Activated T-helper 2 cell treated with anti-CD3 and anti-CD28 coated beads, Interferon-gamma antibody, Interleukin-2, Interleukin-4, amounts not matched to agents 10 μg/mL and 5 μg/mL and 100 μg/mL, durations not matched to agents 14 hours and 24 hours and 36 hours (primary cell): ENCODE measurements at places on chromosomes 1 and 21.

DNA sequence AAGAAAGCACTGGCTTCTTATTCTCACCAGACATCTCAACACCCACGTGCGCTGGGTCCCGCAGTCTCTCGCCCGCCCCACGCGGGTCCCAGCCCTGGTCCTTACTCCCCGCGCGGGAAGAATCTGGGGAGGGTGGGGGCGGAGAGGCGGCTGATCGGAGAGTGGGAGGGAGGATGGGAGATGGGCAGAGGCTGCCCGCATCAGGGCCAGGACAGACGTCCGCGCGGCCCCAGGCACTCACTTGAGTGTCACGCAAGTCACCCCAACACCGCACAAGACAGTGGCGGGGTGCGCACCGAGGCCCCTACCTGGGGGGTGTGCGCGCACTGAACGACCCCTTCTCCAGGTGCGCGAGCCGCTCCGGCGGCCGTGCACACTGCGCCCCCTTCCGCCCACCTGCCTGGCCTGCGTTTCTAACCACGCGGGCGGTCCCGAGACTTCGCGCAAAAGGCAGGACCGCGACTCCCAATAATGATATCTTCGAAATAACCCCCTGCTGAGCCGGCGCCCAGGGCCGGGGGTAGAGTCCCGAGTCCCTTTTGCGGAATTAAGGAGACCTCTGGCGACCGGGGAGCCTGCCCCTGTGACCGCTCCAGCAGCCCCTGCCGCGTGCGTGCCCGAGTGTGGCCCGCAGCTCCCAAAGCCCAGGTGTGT lies 6.0 kb upstream of the SIM2 start:
- peaks cover 4% of the 10 kb centered on the region for H3K4me1 ChIP-seq
- no peaks in the 10 kb centered on the region for H3K36me3 ChIP-seq
- H3K27ac ChIP-seq, result no peak overlapping the region
- DNase-seq, result no peak
- no peak overlapping the region for H3K4me3 ChIP-seq

DNA sequence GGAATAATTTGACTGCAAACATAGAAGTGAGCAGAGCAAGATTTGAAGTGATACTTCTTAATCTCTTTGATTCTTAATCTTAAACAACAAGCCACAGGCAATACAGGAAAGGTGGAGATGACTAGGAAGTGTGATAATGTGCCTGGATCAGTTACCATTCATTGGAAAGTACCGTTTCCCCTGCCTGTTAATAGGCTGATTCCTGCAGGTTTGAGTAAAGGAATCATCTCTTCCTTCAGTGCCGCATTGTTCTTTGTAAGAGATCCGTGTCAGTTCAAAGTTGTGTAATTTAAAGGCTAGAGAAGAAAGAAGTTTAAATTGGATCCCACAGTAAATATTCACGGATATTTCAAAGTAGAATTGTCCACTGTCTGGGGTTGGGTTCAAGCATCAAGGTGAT lies 43.5 kb upstream of the BCL10 start:
- peaks cover 63% of the 10 kb centered on the region for H3K27me3 ChIP-seq
- H3K36me3 ChIP-seq, result no peaks in the 10 kb centered on the region
- H3K4me1 ChIP-seq, result peaks cover 18% of the 10 kb centered on the region
- no peak overlapping the region for H3K4me3 ChIP-seq

GRCh38 chr21:41913230-41913629 lies 34.1 kb upstream of the PRDM15 start:
- H3K36me3 ChIP-seq, result peaks cover 32% of the 10 kb centered on the region
- no peak for DNase-seq
- H3K4me1 ChIP-seq, result no peaks in the 10 kb centered on the region
- no peak overlapping the region for H3K27ac ChIP-seq
- no peak overlapping the region for H3K4me3 ChIP-seq

DNA sequence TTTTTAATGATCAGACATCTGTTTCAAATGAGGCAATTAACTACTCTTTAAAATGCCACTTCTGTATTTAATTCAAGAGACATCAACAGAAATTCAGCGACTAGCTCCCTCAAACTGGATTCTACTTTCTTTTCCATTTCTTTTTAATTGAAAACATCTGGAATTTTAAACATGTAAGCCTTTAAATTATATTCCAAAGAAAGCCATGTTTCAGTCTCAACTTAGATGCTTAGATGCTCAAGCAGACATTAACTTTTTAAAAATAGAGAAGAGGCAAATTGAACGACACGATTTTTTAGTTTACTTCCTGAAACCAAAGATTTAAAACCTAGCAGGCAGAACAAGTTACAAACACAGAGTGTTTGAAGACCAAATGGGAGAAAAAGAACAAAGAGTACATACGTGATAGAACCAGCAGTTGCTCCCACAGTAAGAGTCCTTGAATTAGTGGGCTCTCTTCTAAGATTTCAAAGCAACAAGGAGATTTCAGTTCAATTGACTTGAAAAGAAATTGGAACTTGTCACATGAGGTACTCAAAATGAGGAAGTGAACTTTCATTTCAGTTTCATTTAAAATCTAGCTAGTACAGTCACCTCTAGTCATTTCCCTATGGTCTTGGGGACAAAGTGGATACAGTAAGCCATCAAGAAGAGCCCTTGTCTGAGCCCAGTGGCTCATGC lies at the start of gene CTSS:
TSS of gene CTSS (minus strand) at position 483 of the 681 bp plus-strand sequence. CDS start 1,015 bp downstream, outside the sequence.
- H3K27ac ChIP-seq, result peak within 1 kb of the TSS; percentile 88
- H3K4me3 ChIP-seq, result peak within 1 kb of the TSS; percentile 85
- H3K36me3 ChIP-seq, result peaks cover 32% of the 10 kb centered on the region
- H3K27me3 ChIP-seq, result peaks cover 1% of the 10 kb centered on the region

GRCh38 chr1:94535879-94536278 lies 5.7 kb downstream of the F3 start:
- H3K36me3 ChIP-seq, result no peaks in the 10 kb centered on the region
- no peak overlapping the region for H3K4me3 ChIP-seq
- peaks cover 2% of the 10 kb centered on the region for H3K4me1 ChIP-seq
- no peak overlapping the region for H3K27ac ChIP-seq
- DNase-seq, result no peak
- peaks cover 38% of the 10 kb centered on the region for H3K27me3 ChIP-seq

DNA sequence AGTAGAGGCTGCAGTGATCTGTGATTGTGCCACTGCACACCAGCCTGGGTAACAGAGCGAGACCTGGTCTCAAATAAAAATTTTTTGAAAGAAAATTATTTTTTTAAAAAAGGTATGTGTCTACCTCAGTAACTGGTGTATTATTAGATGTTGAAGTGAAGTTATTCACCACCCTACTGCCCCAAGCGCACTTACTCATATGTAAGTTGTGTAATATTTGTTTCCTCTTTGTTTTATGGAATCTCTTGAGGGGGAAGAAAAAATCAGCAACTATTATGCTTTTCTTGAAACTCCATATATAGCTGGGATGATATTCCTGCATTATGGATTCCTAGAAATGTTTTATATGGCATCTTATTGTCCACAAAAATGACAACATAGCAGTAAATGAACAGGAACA lies 21.3 kb downstream of the RBM15 start:
- no peak overlapping the region for H3K4me3 ChIP-seq
- H3K4me1 ChIP-seq, result peaks cover 14% of the 10 kb centered on the region
- DNase-seq, result no peak
- H3K36me3 ChIP-seq, result peaks cover 59% of the 10 kb centered on the region
- no peak overlapping the region for H3K27ac ChIP-seq

GRCh38 chr1:201348211-201348566 lies 29.3 kb downstream of the TNNT2 start:
- no peak overlapping the region for H3K27ac ChIP-seq
- peaks cover 11% of the 10 kb centered on the region for H3K27me3 ChIP-seq
- no peak for DNase-seq
- no peaks in the 10 kb centered on the region for H3K4me1 ChIP-seq
- no peak overlapping the region for H3K4me3 ChIP-seq
- no peaks in the 10 kb centered on the region for H3K36me3 ChIP-seq

DNA sequence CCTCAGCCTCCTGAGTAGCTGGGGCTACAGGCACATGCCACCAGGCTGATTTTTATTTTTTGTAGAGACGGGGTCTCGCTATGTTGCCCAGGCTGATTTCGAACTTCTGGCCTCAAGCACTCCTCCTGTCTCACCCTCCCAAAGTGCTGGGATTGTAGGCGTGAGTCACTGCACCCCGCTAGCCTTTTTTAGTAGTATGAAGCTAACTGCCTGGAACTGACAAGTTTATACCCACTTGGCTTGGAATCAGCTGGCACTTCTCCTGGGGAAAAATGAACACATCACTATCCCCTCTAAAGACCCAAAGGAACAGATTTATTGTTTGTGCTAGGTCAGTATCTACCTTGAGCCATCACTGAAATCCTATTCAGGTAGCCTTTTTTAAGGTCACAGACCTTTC lies 19.0 kb downstream of the TMEM63A start:
- H3K27ac ChIP-seq, result no peak overlapping the region
- no peak overlapping the region for H3K4me3 ChIP-seq
- H3K4me1 ChIP-seq, result peaks cover 24% of the 10 kb centered on the region
- H3K36me3 ChIP-seq, result peaks cover 56% of the 10 kb centered on the region

DNA sequence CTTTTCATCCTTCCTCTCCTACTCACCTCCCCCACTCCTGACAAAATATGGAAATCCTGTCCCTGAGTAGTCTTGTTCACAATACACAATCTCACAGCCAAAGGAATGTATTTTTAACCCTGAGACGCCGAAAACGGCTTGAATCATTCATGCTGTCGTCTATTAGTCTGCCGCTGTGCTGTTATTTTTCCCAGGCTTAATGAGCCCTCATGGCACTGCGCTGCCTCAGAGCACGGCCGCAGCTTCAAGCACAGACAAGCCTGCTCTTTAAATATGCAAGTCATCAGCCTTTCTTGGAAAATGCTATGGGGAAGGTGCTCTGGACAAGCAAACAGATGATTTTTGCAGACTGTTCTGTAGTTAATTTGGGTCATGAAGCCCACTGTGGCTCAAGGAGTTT lies 302.7 kb downstream of the DISC1 start:
- H3K27me3 ChIP-seq, result peaks cover 17% of the 10 kb centered on the region
- H3K36me3 ChIP-seq, result no peaks in the 10 kb centered on the region
- DNase-seq, result no peak
- no peak overlapping the region for H3K4me3 ChIP-seq

- peak overlapping the region; percentile 88 for H3K4me3 ChIP-seq
- peaks cover 29% of the 10 kb centered on the region for H3K4me1 ChIP-seq
- DNase-seq, result no peak
These were observed 373 bp downstream of the MTF1 start for GRCh38 chr1:37858931-37859506.

GRCh38 chr1:224503161-224504118 lies 68.8 kb upstream of the WDR26 start:
- H3K36me3 ChIP-seq, result no peaks in the 10 kb centered on the region
- no peaks in the 10 kb centered on the region for H3K27me3 ChIP-seq
- H3K4me3 ChIP-seq, result no peak overlapping the region
- DNase-seq, result no peak
- peak overlapping the region; percentile 14 for H3K27ac ChIP-seq

DNA sequence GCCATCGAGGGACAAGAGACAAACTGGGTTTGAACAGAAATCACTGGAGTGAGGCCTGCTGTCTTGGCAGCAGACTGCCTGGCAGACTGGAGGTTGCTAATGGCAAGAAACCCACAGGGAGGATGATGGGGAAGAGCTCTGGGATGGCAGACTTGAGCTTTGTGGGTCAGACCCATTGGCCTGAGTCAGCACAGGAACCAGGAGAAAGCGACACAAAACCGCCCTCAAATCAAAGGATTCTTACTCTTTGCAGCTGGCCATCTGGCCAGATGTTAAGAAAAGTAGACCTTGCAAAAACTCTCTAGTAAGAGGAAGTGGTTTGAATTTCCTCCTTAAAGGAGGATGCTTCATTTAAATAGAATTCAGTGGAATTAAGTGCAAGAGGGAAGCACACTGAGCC lies 195.2 kb upstream of the JUN start:
- no peak overlapping the region for H3K27ac ChIP-seq
- no peaks in the 10 kb centered on the region for H3K36me3 ChIP-seq

DNA sequence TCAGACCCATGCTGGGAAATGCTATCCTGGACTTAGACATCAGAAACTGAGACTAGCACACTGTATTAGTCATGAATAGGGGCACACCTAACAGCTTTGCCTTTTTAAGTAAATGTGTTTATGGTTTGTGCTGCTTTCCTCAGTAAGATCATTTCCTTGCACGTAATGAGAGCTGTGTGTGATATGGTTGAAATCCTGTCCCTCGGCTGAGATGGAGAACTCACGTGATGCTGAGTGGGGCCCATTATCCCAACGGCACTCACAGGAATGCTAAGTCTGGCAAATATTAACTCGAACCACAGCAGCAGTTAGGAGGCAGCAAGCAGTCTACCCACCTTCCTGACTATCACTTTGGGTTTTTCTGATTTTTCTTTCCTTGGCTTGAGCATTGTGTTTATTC lies 38.2 kb downstream of the BCL9 start:
- H3K27me3 ChIP-seq, result peaks cover 32% of the 10 kb centered on the region
- no peaks in the 10 kb centered on the region for H3K36me3 ChIP-seq
- DNase-seq, result no peak
- no peak overlapping the region for H3K4me3 ChIP-seq

- no peaks in the 10 kb centered on the region for H3K4me1 ChIP-seq
- H3K27me3 ChIP-seq, result no peaks in the 10 kb centered on the region
- H3K36me3 ChIP-seq, result peaks cover 27% of the 10 kb centered on the region
- DNase-seq, result no peak
These were observed 24.8 kb downstream of the CCSAP start for GRCh38 chr1:229318056-229318455.

- H3K36me3 ChIP-seq, result no peaks in the 10 kb centered on the region
- H3K4me1 ChIP-seq, result no peaks in the 10 kb centered on the region
- no peak overlapping the region for H3K27ac ChIP-seq
- H3K4me3 ChIP-seq, result no peak overlapping the region
- peaks cover 8% of the 10 kb centered on the region for H3K27me3 ChIP-seq
These were observed 624.4 kb downstream of the LMO4 start for GRCh38 chr1:87953121-87953520.

GRCh38 chr1:56073206-56073605 lies 506.2 kb downstream of the PLPP3 start:
- H3K27me3 ChIP-seq, result no peaks in the 10 kb centered on the region
- DNase-seq, result no peak
- H3K27ac ChIP-seq, result no peak overlapping the region
- no peaks in the 10 kb centered on the region for H3K4me1 ChIP-seq
- H3K4me3 ChIP-seq, result no peak overlapping the region
- no peaks in the 10 kb centered on the region for H3K36me3 ChIP-seq

DNA sequence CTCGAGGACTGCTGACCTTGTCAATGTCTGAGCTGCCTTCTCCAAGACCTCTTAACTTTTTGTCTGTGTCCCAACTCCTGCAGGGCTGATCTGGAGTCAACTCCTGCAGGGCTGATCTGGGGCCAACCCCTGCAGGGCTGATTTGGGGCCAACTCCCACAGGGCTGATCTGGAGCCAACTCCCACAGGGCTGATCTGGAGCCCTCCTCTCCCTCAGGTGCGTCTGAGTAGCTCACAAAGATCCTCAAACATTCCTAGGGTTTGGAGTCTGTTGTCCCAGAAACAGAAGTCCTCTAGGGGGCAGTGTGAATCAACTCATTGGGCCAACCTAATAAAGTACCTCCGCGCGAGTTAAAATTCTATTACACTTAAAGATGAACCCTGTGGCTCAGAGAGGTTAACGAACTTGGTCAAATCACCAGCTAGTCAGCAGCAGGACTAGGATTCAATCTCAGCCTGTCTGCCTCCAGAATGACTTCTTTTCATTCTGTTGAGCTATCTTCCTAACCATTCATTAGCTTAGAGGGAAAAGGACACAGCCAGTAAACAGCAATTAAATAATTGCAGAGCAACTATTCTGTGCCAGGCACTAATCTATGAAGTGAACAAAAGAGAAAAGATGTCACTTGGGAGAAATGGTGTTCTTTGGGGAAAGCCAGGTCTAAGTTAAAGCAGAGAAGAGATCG lies 17.2 kb upstream of the RLF start:
- peak; percentile 28 for DNase-seq
- H3K4me3 ChIP-seq, result no peak overlapping the region
- H3K4me1 ChIP-seq, result peaks cover 18% of the 10 kb centered on the region
- H3K36me3 ChIP-seq, result no peaks in the 10 kb centered on the region
- no peak overlapping the region for H3K27ac ChIP-seq
